ENCODE measurements at places on chromosomes 7 and 10. TPM values are rescaled to one million over a fixed set of nuclear protein-coding genes. Genes with fewer than 3 reads are reported as not detected.

The TYSND1 gene
- 10.3 TPM for polyA plus RNA-seq

The IFIT1 gene
- 19.1 TPM for polyA plus RNA-seq

The ARMC3 gene
- polyA plus RNA-seq: 13.9 TPM

The CALML3 gene
- polyA plus RNA-seq: not detected

The SUN3 gene
- 0.37 TPM for polyA plus RNA-seq

The CDK1 gene
- 78.2 TPM for polyA plus RNA-seq

The LAMB1 gene
- 616 TPM for polyA plus RNA-seq

The CYP3A4 gene
- 0.06 TPM for polyA plus RNA-seq

The SFR1 gene
- polyA plus RNA-seq: 12.3 TPM

The COL17A1 gene
- polyA plus RNA-seq: 0.97 TPM

The SLC16A12 gene
- 27.8 TPM for polyA plus RNA-seq

The AP1S1 gene
- 76.9 TPM for polyA plus RNA-seq

The IQUB gene
- polyA plus RNA-seq: 5.2 TPM

The VSIR gene
- 7.8 TPM for polyA plus RNA-seq

Data from right renal cortex interstitium (tissue), 3 donors.